ENCODE measurements at places on chromosomes 12 and 14. TPM values are rescaled to one million over a fixed set of nuclear protein-coding genes. Genes with fewer than 3 reads are reported as not detected.

The KCNC2 gene
- not detected for total RNA-seq

The SMCO3 gene
- total RNA-seq: 0.46 TPM

The SLC8A3 gene
- 1.5 TPM for total RNA-seq

The DPPA3 gene
- not detected for total RNA-seq

The OTOGL gene
- total RNA-seq: 0.20 TPM

The BIN2 gene
- total RNA-seq: 9.8 TPM
